Activated CD4-positive, alpha-beta T cell treated with anti-CD3 and anti-CD28 coated beads for 24 hours (primary cell): ENCODE measurements at places on chromosomes 4 and X.

DNA sequence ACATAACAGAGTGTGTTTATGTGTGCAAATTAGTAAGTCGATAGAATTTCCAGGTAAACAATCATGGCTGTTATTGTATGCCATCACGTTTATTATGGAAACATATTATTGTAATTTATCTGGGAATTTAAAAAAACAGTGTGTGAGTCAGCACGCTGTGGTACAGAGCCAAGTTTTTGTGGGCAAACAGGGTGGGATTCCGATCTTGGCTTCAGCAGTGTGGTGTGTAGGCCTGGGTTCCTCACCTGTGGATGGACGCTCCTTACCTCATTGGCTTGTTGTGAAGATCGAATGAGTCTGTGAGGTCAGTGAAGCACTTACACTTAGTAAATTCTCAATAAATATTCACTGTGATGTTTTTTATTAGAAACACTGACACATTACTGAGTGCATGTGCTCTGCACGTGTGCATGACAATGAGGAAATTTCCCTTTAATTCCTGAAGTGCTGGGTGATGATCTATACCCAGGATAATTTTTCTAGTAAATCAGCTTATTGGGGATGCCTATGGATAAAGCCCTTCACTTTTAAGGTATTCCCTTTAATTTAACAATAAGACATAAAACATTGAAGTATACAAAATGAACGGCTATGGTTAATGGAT, 36.4 kb downstream of the SLIT2 start:
- no peak for DNase-seq

DNA sequence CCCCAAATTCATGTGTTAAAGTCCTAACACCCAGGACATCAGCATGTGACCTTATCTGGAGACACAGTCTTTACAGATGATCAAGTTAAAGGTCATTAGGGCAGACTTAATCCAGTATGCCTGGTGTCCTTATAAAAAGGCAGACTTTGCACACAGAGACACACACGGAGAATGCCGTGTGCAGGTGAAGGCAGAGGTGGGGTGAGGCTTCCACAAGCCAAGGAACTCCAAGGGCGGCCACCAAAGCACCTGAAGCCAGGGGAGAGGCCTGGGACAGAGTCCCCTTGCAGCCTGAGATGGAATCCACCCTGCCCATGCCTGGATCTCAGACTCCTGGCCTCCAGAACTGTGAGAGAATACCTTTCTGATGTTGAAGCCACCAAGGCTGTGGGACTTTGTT, 26.1 kb upstream of the SORCS2 start:
- DNase-seq, result no peak

DNA sequence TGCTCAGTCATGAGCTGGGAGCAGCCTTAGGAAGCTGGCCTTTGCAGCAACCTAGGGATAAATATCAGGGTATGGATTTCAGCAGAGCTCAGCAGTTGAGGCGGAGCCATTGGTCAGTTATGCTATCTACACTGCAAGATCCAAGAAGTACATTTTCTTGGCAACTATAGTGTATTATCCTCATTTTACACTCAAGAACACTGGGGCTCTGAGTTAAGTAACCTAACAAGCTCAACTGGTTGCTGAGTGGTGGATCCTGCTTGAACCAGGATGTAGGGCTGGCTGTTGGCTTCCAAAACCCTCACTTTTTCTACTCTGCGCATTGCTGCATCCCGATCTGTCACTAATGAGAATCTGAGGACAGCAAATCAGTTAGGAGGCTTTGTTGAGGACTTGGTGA, 1.5 kb upstream of the SCARB2 start:
- DNase-seq, result no peak

- no peak for DNase-seq
Observed at GRCh38 chr4:98566361-98567008, 91.9 kb downstream of the TSPAN5 start.

DNA sequence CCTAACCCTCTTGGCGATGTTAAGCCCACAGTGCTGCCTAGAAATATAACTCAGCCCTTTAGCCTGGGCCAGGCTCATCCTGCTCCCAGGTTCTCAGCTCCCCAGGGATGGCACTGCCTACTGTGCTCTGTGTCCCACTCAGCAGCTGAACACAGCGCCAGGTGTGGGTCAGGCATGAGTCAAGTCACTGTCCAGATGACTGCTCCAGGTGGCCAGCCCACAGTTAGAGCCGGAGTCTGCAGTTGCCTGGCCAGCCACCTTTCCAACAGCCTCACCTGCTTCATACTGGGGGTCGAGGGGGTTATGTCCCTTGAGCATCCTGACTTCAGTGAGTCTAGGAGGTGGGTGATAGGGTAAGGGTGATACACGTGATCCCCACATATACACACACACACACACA, 48.4 kb downstream of the TBC1D14 start:
- DNase-seq, result no peak
